Right ventricle myocardium superior (tissue), 1 donor: ENCODE measurements at places on chromosomes 12 and 14. TPM values are rescaled to one million over a fixed set of nuclear protein-coding genes. Genes with fewer than 3 reads are reported as not detected.

DNA sequence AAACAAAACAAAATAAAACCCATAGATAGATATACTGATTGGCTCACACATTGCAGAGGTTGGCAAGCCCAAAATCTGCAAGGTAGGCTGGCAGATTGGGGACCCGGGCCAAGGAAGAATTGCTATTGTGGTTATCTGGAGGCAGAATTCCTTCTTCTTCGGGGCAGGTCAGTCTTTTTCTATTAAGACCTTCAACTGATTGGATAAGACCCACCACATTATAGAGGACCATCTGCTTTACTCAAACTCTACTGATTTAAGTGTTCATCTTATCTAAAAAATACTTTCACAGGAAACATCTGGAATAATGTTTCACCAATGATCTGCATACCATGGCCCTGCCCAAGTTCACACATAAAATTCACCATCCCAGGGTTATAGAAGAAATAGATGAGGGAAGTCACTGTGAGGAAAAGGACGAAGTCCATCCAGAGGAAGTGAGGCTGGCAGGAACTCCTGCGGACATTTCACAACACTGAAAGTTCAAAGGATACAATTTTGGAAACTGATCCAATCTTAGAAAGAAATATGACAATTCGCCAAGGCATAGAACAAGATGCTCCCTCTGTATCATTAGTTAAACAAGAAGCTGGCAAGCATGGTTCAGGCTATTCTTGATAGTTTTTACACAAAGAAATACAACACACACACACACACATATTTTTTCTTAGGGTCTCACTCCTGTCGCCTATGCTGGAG lies 127.6 kb upstream of the MED13L start:
- DNase-seq: no peak

DNA sequence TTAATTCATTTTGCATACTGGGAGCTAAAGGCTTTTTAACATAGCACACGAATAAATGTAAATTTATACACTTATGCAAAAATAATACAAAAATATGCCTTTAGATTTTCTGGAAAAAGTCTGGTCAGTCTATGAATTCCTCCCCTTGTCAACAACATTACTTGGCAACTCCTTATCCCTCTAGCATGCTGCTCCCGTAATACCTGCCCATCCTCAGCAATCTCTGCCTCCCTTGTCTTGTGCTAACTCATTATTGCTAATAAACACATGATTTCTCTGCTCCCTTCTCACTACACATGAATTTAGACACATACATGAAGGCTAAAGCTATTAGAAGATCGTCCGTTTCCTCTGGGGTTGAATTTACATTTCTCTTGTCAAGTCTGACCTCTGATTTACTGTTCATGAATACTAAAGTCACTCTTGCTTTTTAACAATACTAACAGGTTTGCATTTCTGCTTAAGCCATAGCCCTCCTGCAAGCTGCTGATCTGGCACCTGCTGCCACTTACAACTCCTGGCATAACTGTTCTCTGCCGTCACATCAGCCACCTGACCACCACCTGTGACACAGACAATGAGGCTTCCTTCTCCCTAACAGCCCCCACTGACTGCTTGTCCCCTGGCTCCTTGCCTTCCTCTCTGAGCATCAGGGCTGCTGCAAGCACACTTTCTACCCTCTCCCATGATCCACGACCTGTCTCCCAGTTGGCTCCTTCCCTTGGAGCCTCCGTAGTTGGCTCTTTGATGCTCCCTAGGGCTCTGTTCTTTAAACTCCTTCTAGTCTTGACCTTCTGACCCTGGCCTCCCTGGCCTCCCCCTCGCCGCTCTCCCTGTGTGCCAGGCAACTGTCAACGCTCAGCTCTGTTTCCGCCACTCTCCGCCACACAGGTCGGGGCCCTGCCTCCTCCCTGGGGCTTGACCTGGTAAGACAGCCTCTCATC lies 177.6 kb downstream of the CALM1 start:
- peak; percentile 80 for DNase-seq

DNA sequence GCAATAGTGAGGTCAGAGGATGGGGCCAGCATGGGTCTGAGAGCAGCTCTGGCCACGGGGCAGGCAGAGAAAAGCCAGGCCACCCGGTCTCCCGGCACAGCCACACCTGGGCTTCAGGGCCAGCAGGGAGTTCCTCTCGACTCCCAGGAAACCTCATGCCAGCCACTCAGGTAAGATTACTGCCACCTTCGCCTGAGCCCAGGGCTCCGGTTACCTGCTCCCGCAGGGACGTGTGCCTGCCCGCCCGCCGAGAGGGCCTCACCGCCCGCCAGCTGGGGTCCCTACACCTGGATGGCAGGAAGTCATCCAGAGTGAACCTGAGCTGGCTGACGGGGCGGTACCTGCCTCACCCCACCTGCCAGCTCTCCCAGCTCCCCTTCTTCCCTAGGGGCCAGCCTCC lies 7.3 kb downstream of the JAG2 start:
- DNase-seq: no peak

DNA sequence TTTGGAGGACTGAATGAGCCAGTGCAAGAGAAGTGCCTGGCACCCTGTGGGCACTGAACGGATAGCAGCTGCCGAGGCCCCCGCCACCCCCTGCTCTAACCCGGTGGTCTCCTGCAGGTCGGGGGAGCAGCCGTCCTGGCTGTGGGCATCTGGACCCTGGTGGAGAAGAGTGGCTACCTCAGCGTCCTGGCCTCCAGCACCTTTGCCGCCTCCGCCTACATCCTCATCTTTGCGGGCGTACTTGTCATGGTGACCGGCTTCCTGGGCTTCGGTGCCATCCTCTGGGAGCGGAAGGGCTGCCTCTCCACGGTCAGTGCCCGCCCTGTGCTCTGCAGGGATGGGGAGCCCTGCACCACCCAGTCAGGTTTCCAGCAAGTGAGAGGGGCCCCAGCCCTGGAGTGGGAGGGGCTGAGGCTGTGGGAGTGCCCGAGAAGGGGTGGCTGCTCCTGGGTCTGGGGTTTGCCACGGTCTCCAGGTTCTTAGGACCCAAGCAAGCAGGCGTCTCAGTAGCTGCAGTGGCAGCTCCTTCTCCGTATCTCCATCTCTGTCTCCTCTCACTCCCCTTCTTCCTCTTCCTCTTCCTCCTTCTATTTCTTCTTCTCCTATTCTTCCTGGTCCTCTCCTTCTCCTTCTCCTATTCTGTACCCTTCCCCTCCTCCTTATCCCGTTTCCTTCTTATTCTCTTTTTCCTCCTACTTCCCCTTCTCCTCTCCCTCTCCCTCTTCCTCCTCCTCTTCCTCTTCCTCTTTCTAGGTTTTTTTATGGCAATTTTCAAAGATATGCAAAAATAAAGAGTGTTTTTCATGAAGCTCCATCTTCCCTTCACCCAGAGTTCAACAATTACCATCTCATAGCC lies 37.4 kb downstream of the TSPAN11 start:
- no peak for DNase-seq

DNA sequence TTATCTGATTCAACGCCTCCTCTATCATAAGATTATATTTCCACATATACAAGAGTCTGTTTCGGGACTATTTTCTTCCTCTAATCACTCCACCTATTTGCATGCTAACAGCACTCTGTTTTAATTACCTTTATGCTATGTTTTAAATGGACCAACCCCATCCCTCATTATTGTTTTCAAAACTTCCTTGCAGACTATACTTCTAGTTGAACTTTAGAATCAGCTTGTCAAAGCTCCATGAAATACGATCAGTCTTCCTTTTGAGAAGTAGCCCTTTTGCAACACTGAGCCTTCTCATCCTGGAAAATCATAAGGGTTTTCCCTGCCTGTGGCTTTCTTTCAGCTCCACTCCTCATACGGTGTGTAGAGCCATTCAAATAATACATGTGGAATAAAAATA lies 36.9 kb downstream of the ATG14 start:
- DNase-seq: no peak

DNA sequence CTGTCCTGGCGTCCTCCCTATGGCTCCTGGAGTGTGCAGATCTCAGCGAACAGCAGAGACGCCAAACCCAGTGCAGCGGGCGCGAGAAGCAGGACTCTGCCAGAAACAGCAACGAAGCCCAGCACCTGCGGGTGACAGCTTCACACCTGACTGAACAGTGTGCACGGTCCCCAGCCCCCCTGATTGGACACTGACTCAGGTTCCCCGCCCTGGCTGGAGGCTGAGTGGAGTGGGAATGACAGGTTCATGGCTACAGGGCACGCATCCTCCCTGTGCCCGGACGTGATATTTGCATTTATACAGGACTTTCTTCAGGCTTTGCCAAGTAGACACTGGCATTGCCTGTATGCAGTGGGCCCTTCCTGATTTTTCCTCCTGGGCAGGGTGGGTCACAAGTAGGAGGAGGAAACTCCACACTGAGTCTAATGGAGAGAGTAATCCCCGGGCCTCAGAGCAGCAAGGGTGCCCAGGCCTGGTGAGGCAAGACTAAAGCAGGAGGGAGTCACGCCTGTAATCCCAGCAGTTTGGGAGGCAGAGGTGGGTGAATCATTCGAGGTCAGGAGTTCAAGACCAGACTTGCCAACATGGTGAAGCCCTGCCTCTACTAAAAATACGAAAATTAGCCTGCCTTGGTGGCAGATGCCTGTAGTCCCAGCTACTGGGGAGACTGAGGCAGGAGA lies 71.6 kb downstream of the ASCL4 start:
- no peak for DNase-seq

DNA sequence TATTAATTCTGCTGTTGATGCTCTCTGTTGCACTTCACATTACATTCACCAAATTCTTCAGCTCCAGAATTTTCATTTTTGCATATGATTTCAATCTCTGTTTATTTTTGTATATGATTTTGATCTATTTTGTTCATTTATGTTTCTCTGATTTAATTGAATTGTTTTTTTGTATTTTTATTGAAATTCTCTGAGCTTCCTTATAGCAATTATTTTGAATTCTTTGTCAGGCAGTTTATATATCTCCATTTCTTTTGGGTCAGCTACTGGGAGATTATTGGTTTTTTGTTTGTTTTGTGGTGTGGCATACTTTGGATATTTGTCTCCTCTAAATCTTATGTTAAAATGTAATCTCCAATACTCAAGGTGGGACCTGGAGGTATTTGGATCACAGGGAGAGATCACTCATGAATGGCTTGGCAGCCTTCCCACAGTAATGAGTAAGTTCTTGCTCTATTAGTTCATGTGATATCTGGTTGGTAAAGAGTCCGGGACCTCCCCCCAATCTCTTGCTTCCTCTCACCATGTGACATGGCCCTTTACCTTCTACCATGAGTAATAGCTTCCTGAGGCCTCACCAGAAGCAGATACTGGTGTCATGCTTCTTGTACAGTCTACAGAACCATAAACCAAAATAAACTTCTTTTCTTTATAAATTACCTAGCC lies 8.7 kb upstream of the TCL1A start:
- no peak for DNase-seq

The EIF2B1 gene
- total RNA-seq: 28.6 TPM

The B4GALNT3 gene
- total RNA-seq: 32.1 TPM

The LRTM2 gene
- not detected for total RNA-seq
